ENCODE measurements at places on chromosomes 7 and 10.

DNA sequence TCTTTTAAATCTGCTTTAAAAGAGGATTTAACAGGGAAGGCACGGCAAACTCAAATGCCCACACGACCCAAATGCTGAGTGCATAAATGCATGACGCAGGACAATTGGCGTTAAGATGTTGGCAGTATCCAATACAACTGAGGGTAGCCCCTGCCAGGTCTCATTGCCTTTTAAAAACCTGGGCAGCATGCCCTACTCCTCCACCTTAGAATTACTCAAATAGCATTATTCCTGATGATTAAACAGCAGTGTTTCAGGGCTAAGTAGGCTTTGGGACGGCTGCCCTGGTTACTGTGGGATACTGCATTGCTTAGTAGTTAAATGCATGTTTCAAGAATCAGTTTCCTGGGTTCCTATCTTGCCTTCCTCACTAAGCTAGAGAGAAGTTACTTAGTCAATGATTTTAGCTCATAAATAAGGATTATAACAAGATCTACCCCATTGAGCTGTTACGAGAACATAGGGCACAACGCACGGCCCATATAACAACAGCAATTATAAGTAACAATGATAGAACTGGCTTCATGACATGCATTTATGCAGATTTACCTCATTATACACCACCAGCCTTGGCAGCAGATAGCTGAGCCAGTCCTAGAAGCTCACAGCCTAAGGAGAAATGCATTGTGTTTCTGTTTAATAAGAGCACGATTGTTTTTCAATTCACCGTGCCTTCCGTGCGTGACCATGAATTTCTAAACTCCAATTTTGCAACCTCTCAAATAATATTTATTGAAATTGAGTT, 7.9 kb downstream of the TUBAL3 start:
- DNase-seq, result no peak

- DNase-seq, result no peak
These were observed 876 bp upstream of the PIK3AP1 start for GRCh38 chr10:96721207-96721572.

GRCh38 chr7:19024261-19024660, 93.2 kb downstream of the TWIST1 start:
- DNase-seq, result no peak

GRCh38 chr10:17682236-17682946, 38.4 kb downstream of the STAM start:
- no peak for DNase-seq

GRCh38 chr10:101402711-101403110, 48.7 kb downstream of the BTRC start:
- no peak for DNase-seq

DNA sequence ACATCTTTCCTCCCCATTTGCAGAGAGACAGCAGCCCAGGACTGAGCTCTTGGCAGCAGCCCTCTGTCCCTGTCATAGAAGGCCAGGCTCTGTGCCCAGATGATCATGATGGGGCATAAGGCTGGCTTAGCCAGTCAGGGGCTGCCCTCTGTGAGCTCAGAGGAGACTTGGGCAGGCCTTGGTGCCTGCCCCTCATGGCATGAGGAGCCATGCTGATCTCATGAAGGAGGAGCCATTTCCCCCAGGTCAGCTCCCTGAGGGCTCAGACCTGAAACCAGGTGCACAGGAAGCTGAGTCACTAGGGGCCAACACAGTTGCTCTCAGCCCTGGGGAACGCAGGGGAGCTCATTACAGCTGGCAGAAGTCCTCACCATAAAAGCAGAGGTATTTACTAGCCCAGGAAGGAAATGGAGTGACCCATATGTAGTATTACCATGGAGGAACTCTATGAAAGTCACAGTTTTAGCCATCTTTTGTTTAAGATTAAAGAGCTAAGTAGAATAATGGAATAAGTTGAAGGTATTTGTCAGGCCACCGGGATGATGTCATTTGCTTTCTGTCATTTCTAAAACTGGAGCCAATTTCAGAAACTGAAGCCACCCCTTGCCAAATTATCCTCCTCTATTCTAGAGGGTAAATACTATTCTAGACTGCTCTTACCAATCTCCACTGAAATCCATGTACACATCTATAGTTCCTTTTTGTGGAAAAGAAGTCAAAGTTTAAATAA, 362.4 kb upstream of the ZNF32 start:
- DNase-seq, result peak; percentile 5

- no peak for DNase-seq
These were observed 319.1 kb upstream of the PHYHIPL start for GRCh38 chr10:58857251-58857805.

- DNase-seq, result peak; percentile 93
These were observed 160.8 kb downstream of the CREB5 start for GRCh38 chr7:28573059-28573553.

Data from DMS53 (cell line).